NCI-H1417 treated with DMSO at 0.1 percent for 48 hours (cell line): ENCODE measurements at places on chromosomes 3 and 15.

GRCh38 chr3:89527736-89528305 lies 420.4 kb downstream of the EPHA3 start:
- DNase-seq: no peak

DNA sequence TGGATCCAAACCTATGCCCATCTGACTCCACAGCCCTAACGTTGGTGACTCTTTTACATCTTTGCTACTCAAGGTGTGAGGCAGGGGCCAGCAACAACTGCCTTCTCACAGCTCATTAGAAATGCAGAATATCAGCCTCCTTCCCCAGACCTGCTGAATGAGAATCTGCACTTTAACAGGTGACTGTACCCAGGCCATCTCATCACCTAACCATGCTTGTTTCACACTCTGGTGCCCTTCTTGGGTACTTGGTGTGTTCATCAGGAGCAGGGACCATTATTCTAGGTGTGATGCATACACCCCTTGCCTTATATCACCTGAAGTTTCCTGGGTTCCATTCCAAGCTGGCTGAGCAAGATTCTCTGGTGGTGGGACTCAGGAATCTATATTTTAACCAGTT lies 196.3 kb upstream of the LMCD1 start:
- no peak for DNase-seq

DNA sequence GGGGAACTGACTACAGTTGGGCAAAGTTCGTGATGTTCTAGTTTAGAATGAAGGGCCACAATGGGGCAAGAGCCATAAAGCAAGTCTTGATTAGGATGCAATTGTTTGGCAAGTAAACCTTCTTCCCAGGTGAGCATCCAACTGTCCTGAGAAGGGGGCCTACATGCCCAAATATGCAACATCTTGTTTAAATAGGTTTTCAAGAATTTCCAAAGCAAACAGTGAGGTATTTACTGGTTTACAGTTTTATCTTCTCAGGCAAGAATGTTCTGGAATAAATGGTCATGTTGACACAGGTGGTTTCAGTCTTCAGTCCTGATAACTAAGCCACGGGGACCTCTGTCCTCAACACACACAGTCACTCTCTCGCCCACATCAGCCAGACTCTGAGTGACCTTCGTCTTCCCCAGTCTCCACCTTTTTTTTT lies 90.3 kb upstream of the FAM174B start:
- DNase-seq: no peak

GRCh38 chr3:186782542-186783057 lies 777 bp upstream of the EIF4A2 start:
- peak; percentile 34 for DNase-seq

DNA sequence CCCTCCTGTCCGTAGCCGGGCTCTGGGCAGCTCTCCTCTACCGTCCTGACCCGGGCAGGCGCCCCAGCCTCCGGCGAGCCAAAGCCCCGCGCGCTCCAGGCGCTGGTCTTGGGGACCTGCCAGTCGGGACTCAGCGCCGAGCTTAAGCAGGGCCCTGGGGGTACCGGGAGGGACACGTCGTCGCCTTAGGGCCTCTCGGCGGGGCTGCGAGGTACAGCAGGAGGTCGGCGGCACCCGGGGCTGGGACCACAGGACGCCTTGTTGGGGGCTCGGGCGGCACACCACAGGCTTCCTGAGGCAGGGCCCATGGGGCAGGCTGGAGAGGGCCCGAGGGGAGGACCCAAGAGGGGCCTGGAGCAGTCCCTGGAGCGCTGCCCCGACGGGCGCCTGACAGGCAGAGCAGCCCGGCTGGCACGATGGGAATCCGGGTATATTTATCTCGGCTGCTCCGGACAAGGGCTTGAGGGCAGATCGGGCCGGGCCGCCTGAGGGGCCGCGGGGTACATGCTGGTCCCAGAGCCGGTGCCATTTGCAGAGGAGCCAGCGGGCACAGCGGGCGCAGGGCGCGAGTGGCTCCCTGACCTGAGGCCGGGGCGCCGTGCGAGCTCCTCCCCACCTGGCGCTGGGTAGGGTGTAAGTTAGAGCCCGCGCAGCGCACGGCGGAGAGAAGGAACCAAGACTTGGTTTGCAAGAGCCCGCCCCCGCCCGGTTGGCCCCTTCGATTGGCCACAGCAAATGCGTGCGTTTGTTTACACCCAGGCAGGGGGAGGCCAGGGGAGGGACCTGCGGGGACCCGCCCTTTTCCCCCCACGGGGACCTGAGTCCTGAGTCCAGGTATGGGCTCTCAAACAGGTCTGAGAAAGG lies 574 bp downstream of the SLC38A3 start:
- no peak for DNase-seq

DNA sequence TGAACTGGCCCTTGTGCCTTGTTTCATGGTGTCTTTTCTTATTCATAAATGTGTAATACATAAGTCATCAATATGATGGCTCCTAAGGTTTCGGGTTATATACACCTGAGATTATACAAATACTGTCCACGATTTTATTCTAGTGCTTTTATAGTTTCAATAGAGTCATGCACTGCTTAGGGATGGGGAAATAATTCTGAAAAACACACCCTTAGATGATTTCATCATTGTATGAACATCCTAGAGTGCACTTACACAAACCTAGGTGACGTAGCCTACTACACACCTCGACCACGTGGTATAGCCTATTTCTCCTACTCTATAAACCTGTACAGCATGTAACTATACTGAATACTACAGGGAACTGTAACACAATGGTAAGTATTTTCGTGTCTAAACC lies 988.8 kb upstream of the NR2F2 start:
- no peak for DNase-seq

DNA sequence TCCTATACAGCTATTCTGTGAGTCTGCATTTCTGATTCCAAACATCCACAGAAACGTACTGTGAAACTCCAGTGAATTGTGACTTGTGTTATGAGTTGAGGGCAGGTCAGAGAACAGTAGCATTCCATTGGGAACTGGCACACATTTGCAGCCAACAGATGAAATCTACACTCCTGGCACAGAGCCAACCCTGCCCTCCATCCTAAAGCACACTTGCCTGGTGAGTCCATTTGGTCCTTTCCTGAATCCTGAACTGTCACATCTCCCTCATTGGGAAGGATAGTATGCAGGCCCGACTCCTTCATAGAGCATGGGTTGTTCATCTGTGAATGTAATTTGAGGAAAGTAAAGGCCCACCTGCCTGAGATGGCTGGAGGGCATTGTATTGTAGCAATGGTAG lies 314.3 kb upstream of the RASGRP1 start:
- DNase-seq: no peak

GRCh38 chr3:132245552-132246142 lies 71.6 kb upstream of the ACP3 start:
- DNase-seq: no peak

- DNase-seq: no peak
These were observed 80.7 kb upstream of the SPRED1 start for GRCh38 chr15:38171973-38172372.

- DNase-seq: no peak
These were observed 237.3 kb downstream of the PDCD6IP start for GRCh38 chr3:34035775-34036174.

DNA sequence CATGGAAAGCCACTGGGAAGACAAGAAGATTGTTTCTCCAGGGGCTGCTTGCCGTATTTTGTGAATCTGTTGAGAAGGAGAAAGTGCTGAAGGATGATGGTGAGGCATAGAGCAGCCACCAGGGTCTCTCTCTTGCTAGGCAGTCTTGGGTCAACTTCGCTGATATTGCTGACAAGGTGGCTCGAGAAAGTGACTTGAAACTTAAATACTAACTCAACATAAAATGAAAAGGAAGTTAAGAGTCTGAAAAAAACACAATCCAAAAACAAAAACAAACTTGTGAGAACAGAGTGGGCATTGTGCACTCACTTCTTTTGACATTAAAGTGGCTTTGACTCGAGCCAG lies 90.1 kb downstream of the CHST2 start:
- DNase-seq: no peak

- no peak for DNase-seq
These were observed 464.1 kb upstream of the RARB start for GRCh38 chr3:24963762-24964625.

GRCh38 chr3:141605883-141606282 lies 119.1 kb downstream of the RASA2 start:
- no peak for DNase-seq

- DNase-seq: no peak
These were observed 130.4 kb downstream of the FEZF2 start for GRCh38 chr3:62242831-62243509.

- no peak for DNase-seq
These were observed 14.5 kb downstream of the IGDCC3 start for GRCh38 chr15:65363306-65363705.

GRCh38 chr15:23762026-23762425 lies 74.9 kb upstream of the NDN start:
- no peak for DNase-seq

- no peak for DNase-seq
These were observed 507.0 kb upstream of the TPRG1 start for GRCh38 chr3:188664795-188665194.

DNA sequence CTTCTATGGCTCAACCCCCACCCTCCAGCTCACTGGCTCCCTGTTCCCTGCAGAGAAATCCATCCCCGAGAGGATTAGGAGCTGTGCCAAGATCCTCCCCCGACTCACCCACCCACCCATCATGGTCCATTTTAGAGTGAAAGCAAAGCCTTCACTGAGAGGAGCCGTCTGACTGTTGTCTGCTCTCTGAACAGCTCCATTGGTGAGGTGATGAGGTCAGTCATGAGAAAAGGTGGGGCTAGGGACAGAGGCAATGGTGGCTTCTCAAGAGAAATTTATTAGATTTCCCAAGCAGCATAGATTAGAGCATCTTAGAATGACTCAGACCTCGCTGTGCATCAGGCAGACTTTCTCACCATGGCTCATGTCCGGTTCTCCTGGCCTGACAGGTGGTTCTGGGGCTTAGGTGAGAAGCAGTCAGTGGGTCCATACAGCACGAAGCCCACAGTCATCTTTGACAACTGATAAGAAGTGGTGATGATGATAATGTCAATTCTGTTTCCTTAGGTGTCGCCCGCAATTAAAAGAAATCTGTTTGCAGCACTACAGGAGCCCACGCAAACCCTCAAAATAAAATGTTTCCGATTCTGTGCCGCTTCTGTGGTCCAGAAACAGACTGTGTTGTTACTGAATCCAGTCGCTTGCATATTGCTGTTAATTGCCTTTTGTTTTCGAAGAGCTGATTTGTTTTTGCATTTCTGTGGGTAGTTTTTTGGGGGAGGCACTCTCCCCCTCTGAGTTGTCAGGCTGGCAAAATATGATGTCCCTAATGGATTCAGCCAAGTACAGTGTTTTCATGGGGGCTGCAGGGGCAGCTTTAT lies 24.8 kb upstream of the RHO start:
- peak; percentile 65 for DNase-seq

GRCh38 chr3:174441588-174442301 lies 417.4 kb upstream of the NAALADL2 start:
- peak; percentile 9 for DNase-seq

DNA sequence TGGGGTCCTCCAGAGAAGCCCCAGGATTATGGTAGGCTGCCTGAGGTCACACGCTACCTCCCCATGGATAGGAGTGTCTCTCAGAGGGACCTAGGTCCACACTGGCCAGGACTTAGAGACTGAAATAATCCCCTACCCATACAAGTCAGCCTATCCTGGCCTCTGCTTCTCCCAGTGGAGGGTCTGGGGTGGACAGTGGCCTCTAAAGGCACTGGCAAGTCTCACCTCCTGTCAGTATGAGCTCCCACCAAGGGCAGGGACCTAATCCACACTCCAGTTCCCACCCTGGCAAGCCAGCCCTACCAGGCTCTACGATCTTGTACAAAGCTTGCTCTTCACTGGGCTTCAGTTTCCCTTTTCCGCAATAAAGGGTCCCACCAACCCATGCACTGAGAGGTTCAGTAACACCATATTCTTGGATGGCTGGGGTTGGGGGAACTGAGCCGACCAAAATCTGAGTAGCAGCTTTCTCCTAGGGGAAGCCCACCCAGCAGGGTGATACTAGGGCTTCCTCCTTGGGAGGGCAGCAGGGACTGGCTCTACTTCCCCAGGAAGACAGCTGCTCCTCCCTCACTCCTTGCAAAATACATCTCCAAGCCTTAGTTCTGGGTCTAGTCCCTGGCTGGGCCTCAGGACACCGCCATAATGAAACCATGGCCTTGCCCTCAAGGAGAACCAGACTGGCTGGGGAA lies 2.4 kb downstream of the CISH start:
- no peak for DNase-seq

DNA sequence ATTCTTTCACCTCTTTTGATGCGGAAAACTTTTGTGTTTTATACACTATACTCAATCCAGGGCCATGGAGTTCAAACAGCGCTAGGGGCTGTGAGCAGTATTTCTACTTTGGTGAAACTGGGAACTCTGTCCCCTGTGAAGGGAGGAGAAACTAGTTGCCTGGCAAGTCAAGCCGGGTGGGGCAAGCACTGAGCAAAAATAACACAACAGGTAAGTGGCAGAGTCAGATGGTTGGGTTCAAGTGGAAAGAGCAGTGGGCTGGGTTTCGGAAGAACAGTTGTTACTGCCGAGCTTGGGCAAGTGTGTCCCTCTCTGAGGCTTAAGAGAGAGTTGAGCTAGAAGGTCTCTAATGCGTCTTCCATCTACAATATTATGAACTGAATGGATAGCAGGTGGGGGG lies 59.7 kb upstream of the ROPN1 start:
- no peak for DNase-seq

DNA sequence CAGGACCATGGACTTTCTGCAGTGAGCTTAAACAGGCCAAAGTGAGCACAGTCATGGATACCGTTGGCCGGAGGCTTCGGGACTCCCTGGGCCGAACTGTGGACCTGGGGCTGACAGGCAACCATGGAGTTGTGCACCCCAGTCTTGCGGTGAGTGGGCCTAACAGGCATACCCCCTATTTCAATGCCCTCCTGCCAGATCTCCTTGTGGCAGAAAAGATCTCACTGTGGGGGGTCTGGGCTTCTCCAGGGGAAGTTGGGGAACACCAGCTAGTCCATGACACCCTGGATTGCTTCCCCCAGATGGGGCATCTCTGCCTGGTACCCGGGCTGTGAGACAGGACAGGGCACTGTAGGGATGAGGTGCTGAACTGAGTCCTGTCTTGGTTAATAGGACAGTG lies 29.5 kb downstream of the ACAD9 start:
- DNase-seq: no peak

GRCh38 chr15:83200162-83200561 lies 7.5 kb downstream of the HDGFL3 start:
- no peak for DNase-seq

- DNase-seq: no peak
These were observed 344.9 kb downstream of the NLGN1 start for GRCh38 chr3:173742491-173742890.

GRCh38 chr15:60574801-60575631 lies 96.1 kb upstream of the ICE2 start:
- no peak for DNase-seq

GRCh38 chr3:132659365-132660051 lies at the start of gene ACAD11:
ACAD11 (minus strand) TSS chr3:132659809; CDS start chr3:132659751, 58 bp downstream.
- no peak for DNase-seq

DNA sequence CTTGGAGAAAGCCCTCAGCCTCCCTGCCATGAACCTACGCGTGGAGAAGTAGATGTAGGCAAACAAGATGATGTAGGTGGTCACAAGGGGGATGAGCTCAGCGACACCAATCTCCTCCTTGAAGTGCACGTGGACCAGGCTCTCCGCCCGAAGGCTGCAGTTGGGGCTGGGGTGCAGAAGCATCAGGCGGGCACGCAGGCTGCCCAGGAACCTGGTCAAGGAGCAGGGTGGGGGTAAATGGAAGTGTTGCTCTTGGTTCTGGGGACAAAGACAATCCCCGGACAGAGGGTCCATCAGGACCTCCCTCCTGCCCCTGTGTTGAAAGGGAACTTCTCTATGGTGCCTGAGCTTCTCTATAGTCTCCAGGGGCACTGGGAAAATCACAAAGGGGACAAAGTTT lies 45.1 kb downstream of the PTPN23 start:
- DNase-seq: no peak
